ENCODE measurements at places on chromosomes 4 and X.

DNA sequence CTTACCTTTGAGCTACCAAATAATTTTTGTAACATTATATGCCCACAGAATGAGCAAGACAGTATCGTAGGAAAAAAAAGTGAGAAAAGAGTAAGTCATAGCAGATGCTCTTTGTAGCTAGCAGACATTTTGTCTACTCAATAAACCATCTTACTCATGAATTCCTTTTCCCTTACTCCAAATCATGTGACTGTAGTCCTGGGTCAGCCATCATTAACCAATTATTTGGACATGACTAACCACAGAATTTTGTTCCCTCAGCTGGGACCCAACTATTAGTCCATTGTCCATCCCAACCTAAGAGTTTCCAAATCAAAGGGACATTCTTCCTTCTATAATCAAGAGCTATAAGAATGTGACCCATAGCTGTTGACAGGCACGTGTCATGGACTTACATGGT, 11.4 kb downstream of the UBE2D3 start:
- DNase-seq = no peak

DNA sequence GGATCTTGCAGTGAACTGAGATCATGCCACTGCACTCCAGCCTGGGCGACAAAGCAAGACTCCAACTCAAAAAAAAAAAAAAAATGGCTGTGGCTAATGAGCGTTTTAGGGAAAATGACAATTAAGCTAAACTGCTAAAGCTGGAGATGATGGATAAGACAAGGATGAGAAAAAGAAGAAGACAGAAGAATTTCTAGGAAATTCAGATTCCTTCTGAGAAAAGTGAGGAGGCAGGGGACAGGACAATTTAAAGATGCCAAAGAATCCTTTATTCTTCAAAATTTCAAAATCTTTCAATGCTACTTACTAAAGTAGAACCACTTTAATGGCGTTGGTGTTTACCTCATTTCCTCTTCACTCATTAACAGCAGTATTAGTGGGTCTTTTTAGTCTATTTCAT, 7.7 kb downstream of the PALLD start:
- no peak for DNase-seq

GRCh38 chrX:13153796-13154195, 109.4 kb upstream of the FAM9C start:
- DNase-seq = no peak

- DNase-seq = no peak
These were observed 68.4 kb upstream of the BMP2K start for GRCh38 chr4:78707793-78708192.

DNA sequence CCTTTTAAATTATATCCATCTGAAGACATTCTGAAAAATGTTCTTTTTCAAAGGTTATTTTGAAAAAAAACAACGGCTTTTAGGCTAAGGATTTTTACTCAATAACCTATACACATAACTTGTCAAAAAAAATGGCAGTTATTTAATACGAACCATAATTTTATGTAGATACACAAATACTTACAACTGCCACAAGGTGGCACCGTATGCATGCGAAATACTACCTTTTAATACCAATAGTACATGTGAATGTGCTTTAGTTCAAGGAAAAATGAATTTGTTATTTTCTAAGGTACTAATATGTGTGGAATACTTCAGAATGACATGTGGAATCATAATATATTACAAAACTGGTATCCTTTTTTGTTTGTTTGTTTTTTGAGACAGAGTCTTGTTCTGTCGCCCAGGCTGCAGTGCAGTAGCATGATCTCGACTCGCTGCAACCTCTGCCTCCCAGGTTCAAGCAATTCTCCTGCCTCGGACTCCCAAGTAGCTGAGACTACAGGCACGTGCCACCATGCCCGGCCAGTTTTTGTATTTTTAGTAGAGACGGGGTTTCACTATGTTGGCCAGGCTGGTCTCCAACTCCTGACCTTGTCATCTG, 4.6 kb upstream of the MAD2L1 start:
- DNase-seq = peak; percentile 53

DNA sequence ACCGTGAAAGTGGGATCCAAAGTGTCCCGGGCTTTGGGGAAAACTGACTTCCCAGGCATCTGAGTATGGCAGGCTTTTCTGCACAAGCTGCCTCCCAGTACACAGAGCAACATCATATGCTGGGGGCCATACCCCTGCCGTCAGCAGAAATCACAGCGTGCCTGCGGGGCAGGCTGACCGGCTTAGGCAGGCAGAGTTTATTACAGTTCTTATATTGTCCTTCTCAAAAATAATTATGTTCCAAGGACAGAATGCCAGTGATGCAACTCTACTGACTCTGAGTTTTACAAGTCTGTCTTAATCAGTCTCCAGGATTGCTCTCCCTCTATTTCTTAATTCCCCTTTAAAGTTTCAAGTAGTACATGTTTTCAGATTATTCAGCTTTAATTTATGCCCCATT, 37.0 kb downstream of the IL21 start:
- no peak for DNase-seq

DNA sequence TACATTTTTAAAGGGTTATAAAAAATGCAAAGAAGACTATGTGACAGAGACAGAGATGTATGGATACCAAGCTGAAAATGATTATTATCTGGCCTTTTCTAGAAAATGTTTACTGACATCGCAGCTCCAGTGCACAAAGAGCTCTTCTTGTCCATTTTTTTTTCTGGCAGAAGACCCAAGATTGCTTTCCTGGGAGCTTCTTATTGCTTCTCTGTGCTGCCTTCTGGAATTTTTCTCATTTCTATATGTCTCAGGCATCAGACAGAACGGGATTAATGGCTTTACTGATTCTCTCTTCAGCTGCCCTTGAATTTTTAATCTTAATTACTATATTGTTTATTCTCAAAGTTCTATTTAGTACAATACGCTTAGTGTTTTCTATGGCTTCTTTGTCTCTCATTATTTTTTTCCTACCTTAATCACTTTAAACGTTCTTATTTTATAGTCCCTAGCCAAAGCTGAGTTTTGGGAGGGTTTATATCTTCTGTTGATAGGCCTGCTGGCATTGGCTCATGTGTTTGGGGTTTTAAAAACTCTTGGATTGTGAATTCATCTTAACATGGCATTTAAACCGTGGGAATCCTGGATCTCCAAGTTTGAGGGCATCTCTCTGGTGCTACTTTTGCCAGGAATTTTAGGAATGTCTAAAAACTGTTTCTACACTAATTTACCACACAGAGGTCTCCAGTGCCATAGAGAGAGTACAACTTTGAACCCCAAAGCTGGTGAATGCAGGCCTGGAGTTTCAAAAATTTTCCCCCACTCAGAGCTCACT, 138.9 kb upstream of the LNX1 start:
- DNase-seq = no peak

DNA sequence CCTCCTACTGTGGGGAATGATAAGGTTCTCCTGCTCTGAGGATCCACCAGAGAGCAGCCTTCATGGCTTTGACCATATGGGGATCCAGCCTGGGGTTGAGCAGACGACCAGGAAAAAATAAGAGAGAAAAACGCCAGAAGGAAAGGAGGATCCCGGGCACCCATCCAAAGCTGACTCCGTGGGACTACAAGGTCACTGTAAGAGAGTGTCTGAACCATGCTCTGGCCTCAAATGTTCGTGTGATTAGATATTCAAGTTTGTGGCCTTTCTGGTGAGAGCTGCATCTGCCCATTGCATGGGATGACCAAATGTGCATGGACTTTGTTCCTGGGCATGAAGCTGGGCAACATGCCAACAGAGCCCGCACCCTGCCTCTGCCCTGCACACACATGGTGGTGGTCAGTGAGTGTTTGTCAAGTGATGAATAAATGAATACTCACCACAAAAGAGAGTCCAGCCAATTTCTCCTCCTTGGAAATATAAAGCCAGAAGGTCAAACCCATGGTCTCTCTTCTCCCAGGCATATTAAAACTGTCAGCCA, 346.0 kb upstream of the GATB start:
- no peak for DNase-seq

DNA sequence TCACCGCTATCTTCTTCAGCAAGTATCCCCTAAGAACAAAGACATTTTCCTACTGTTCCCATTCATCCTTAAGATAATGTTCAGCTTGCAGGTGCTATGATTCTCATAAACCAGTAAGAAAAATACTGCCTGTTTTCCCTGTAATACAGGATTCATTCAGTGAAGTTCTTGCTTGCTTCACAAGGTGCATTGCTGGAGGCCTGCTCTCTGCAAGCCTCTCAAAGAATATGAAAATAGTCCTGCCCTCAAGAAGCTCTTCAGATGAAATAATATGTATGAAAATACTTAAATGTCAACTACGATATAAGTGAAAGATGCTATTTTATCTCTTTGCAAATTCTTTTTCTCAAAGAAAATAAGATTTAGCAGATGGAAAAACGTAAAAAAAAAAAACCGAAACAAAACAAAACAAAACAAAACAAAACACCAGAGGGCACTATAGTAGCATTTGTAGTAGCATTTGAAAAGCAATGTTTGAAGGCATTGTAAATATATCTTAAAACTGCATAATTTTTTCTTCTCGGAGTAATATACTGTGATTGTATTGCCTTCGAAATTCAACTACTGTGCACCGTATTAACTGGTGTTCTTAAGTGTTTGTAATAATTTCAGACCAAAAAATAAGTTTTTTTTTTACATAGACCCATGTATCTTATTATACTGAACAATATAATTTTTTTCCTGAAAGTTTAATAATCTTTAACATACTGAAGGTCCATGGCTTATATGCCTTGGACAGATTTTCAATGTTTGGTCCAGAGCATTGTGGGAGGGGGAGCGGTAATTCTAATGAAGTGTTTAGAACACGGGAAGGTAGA, 26.0 kb downstream of the ADH4 start:
- no peak for DNase-seq

DNA sequence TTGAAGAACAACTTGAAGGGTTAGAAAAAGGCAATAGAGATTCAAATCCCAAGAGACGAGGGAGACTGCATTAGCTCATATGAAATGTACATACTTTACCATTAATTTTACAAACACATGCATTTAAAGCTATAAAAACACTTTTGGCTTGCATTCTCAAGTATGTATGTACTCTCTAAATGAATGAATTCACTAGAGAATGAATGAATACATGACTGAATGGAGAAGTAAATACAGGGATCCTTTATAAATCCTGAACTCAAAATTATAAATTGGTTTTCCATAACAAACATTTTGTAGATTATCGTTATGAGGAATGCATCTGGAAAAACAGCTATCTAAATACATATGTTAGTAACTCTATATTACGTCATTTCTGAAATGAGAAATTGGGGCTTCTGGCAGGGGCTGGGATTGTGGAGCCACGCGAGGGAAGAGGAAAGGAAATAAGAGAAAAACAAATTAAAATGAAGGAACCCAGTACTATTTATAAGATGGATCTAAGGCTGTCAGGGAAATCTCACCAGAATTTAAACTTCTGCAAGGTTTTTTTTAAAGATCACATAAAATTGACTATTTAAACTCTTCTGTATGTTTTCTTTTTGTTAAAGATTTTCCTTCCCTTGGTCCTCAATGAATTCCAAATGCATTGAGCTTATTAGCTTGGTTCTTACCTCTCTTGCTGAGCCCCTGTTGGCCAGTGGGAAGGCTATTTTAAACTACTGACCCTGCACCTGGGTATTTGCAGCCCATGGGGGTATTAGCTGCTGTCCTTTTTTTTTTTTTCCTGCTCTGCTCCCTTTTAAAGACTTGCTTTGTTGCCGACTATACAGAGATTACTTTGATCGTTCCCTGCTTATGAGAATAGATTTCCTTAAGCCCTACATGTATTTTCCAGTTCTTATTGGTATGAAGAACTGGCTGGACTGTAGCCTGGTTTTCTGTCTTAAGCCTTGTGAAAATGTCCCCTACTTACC, 207.8 kb downstream of the ADGRL3 start:
- DNase-seq = no peak

- no peak for DNase-seq
These were observed 47.0 kb downstream of the ASIC5 start for GRCh38 chr4:155819066-155819465.

- no peak for DNase-seq
These were observed 25.9 kb downstream of the LEF1 start for GRCh38 chr4:108142870-108143269.

DNA sequence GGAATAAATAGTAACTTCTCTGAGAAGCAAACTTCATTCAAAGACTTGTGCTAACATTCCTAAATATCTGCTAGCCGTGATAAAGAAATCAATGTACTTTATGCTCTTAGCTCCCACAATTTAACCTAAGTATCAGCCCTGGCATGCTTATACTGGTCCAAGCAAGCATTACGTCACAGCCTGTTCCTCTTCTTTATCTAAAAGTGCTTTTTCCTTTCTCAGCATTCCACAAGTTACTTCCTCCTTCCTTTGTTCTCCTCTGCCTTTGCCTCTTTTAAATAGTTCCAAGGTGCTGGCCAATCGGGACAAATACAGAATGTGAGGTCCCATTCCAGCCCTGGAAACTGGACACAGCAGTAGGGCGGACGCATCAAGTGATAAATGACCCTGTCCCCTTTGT, 249.6 kb downstream of the DHRSX start:
- DNase-seq = no peak

- DNase-seq = no peak
These were observed at the start of gene CXCL8 for GRCh38 chr4:73740353-73740778. Gene CXCL8, plus strand, starts transcription at chr4:73740569. Its CDS starts 90 bp downstream, at chr4:73740659.

GRCh38 chrX:154748712-154749339, 2.1 kb downstream of the GAB3 start:
- DNase-seq = peak; percentile 60

DNA sequence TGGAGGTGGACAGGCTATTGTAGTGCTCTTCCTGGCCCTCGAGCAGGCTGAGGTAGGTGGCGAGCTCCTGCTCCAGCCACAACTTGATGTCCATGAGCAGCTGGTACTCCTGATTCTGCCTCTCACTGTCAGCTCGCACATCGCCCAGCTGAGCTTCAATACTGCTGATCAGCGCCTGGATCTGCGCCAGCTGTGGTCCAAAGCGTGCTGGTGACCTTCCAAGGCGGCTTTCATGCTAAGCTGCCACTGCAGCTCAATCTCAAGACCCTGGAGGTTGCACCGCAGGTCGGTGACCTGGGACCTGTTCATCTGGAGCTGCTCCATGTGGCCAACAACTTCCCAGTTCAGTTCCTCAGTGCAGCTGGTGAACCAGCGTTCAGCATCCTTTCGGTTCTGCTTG, 31.2 kb downstream of the LRIT3 start:
- no peak for DNase-seq

DNA sequence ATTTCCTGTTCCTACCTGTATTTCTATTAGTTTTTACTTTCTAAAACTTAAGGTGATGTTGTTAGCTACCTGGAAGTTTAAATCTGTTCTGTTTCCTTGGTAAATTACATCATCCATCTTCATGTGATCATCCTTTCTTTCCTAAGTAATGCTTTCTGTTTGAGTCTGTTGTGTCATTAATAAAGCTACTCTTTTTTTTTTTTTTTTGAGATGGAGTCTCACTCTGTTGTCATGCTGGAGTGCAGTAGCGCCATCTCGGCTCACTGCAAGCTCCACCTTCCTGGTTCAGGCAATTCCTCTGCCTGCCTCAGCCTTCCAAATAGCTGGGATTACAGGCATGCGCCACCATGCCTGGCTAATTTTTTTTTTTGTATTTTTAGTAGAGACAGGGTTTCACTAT, 73.3 kb downstream of the FIP1L1 start:
- no peak for DNase-seq

- DNase-seq = no peak
These were observed 93.2 kb downstream of the GASK1B start for GRCh38 chr4:158079661-158080060.

- DNase-seq = no peak
These were observed 334.8 kb upstream of the KLF3 start for GRCh38 chr4:38328989-38329729.

All from CD4-positive, CD25-positive, alpha-beta regulatory T cell (primary cell).